Stimulated activated CD4-positive, alpha-beta T cell treated with anti-CD3 and anti-CD28 coated beads, Interleukin-1b, Interleukin-23, amount 100 ng/mL, for 4 hours (primary cell): ENCODE measurements at places on chromosomes 4 and X.

DNA sequence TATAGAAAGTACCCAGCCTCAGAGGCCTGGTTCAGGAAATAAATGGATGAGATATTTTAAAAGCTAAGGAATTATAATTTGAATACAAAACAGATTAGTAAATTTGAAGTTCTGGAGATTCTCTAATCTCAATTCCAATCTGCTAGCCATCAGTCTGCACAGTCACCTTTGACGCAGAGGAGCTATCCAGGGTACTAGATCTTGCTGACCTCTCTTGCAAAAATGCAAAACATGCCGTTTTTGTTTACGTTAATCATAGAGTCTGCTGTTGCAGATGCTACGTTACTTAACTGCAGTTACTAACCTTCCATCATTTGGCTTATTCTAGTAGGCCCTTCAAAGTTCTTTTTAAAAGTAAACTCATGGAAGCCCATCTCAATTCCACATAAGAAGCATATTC lies 10.4 kb downstream of the CCSER1 start:
- DNase-seq, result no peak

GRCh38 chr4:24862073-24862751 lies 50.6 kb downstream of the CCDC149 start:
- DNase-seq, result no peak

- DNase-seq, result no peak
These were observed 551 bp downstream of the NPNT start for GRCh38 chr4:105895583-105896460.

GRCh38 chr4:17544831-17545234 lies 29.9 kb downstream of the CLRN2 start:
- DNase-seq, result no peak

DNA sequence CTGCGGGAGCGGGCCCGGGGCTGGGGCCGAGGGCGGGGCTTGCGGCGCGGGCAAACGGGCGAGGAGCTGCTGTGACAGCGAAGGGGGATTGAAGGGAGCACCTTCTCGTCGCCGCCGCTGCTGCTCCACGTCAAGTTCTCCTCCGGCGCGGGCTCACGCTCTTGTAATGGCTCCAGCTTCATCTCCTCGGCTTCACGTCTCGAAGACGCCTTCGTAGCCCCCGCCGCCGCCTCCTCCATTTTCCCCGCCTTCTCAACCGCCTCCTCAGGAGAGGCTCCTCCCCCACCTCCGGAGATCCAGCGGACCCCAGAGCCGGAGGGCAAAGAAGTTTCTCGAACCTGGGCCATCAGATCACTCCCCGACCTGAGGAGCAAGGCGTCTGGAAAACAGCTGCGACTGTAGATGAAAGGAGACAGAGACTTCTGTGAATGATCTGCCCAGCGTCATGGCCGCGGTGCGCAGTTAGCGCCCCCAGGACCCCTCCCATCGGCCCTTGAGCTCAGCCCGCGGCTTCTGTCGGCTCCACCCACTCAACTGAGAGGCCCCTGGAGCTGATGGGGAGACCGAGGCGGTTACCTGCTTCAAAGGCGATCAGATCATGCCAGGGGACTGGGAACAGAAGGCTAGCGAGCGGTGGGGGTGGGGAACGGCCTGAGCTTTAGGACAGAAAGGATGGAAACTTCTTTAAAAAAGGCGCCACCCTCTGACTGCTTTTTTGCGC lies 895 bp downstream of the USP51 start:
- DNase-seq, result peak; percentile 36

GRCh38 chr4:156476359-156476758 lies 495.2 kb downstream of the PDGFC start:
- DNase-seq, result no peak

- no peak for DNase-seq
These were observed 142.3 kb downstream of the PDGFC start for GRCh38 chr4:156829201-156829873.

DNA sequence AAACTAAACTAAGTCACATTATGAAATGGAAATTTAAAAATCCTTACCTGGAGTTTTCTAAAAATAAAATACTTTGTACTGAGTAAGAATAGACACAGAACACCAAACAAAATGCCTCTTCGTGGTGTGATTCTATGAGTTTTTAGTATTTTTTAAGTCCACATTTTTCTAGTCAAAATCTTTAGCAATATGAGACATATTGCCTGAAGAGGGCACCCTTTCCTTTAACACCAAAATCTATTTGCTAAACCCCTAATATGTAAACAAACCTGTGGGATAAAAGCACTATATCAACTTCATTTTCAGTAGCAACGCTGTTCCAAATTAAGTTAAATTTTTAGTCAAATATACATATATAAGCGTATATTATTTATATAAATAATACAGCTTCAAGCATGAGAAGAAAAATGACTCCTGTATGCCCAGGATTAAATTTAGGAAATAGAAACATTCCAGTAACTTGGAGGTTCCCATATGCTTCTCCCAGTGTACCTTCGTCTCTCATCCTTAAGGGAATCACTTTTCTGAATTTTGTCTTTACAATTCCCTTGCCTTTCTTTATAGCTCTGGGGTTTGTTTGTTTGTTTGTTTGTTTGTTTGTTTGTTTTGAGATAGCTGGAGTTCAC lies 23.0 kb upstream of the PGM2 start:
- DNase-seq, result no peak

DNA sequence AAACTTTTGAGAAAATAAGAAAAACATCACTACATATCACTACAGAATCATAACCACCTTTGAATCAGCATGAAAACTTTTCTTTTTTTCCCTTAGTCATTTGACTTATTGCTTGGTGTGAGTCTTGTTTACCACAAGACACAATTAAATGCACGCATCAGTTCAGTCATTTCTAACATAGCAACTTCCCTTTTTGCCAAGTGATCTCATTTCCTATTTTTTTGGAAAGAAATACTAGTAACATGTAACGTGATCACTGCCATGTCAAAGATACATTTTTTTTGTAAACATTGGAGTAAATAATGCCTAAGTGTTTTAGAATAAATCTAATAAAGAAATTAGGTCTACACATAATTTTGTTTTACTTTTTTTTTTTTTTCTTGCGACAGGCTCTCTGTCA lies 5.1 kb upstream of the CXCL8 start:
- DNase-seq, result no peak

- DNase-seq, result no peak
These were observed 154.9 kb upstream of the GYPA start for GRCh38 chr4:144295286-144295995.
